ENCODE measurements at places on chromosomes 16 and 17.

GRCh38 chr16:68685685-68686478 is 40.8 kb downstream of the CDH3 start:
- DNase-seq = no peak

DNA sequence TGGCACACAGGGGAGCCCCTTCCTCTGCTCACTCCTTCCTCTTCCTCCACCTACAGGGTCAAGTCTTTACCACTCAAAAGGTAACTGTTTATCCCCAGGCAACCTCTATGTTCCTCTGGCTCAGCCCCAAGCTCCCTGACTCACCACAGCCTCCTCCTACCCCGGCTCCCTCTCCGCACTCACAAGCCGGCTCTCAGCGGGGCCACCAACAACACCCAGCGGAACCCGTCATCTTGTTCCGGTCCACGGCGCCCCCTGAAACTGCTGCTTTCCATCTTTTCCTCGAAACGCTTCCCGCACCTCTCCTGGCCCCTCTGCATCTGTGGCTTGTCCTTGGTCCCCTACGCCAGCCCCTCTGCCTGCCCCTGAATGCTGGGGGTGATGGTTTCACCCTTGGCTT is 58.4 kb downstream of the NXN start:
- DNase-seq = no peak

- no peak for DNase-seq
These were observed 11.7 kb upstream of the C16orf95 start for GRCh38 chr16:87328846-87329245.

DNA sequence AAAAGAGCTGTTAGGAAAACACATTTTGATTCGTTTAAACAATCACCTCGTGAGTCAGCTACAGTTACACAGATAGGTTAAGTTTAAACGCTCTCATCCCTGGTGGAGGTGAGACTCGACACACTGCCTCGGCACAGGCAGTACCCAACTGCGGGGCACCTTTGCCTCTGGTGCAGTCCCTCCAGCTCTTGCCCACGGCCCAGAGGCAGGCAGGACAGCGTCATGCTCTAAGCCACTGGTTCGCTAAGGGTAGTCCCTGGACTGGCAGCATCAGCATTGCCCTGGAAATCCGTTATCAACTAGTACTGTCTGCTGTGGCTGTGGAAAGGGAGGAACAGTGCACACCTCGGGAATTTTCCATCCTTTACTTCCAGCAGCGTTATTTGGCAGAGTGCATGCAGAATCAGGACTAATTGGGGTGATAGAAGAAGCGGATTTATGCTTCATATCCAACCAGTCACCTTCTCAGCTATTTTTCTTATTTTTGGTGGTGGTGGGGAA is 3.7 kb upstream of the PIK3R6 start:
- DNase-seq = no peak

DNA sequence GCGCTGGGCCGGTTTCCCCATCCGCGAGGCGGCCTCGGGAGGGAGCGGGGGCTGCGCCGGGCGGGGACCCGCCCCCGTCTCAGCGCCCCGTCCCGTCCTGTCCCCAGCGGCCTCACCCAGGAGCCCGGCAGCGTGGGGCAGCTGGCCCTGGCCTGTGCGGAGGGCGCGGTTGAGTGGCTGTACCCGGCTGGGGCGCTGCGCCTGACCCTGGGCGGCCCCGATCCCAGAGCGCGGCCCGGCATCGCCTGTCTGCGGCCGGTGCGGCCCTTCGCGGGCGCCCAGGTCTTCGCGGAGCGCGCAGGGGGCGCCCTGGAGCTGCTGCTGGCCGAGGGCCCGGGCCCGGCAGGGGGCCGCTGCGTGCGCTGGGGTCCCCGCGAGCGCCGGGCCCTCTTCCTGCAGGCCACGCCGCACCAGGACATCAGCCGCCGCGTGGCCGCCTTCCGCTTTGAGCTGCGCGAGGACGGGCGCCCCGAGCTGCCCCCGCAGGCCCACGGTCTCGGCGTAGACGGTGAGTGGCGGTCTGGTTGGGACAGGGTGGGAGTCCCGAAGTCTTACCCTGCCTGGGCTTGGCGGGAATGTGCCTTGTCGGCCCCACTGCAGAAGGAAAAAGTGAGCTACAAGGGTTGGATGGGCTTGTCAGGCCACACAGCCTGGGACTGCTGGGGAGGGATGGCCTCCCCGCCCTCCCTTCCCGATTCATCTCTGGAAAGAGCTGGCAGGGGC is 720 bp downstream of the METRN start:
- DNase-seq = no peak

GRCh38 chr17:16928406-16929034 is 43.4 kb downstream of the TNFRSF13B start:
- no peak for DNase-seq

- DNase-seq = no peak
These were observed 72.8 kb downstream of the SOCS1 start for GRCh38 chr16:11183035-11183812.

DNA sequence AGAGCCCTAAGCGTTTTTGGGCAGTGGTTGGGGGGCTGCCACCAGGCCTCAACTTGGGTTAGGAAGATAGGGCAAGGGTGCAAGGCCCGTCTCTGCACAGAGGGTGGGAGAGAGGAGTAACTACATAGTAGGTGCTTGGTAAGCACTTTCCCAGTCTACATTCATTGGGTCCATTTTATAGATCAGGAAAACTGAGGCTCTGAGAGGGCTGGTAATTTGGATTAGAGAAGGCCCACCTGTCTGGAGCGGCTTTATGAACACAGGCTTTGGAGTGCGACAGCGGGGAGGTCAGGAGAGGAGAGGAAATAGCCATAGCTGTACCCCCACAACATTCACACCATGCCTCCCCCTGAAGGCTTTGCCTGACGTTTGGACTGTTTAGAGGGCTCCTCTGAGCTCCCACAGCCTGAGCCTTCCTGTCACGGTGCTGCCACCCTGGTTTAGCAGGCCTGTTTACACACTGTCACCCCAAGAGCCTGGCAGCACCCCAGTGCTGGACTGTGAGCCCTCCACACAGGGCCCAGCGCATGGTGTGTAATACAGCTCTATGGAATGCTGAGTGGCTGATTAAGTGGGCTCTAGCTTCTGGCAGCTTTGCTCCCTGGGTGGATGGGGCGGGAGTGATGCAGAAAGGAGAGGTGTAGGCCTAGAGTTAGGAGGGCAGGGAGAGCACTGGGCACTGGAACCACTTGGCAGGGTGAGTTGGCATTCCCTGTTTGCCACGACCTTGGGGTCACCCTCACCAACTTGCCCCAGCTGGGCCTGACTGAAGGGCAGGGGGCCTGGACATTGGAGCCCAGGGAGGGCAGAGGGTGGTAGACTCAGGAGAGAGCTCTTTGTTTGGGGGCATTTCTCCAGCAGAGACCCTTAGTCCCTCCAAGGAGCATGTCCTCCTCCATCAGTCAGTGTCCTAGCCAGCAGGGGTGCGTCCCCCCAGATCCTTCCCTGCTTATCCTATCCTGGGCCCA is 73.7 kb downstream of the RAI1 start:
- no peak for DNase-seq

GRCh38 chr17:62178579-62178978 is 113.5 kb upstream of the MED13 start:
- no peak for DNase-seq

- no peak for DNase-seq
These were observed 54.7 kb upstream of the FOXF1 start for GRCh38 chr16:86455640-86456039.

GRCh38 chr17:19769946-19770652 is 22.0 kb upstream of the ALDH3A1 start:
- DNase-seq = no peak

DNA sequence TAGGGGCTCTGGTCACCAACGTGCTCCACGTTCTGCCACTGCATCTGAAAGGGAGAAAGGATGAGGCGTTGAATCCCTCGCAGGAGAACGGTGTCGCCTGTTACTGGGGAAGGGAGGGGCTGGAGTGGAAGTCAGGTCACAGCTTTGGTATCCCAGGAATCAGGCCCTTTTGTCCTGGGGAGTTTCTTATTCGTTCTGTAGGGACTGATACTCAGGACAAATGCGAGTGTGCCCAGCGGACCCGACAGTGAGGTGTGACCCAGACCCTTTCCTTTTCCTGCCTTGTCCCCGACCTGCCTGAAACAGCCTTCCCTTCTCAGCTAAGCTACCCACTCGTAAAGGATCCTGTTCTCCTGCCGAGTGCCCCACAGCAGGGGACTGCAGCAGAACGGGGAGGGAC is 177.5 kb downstream of the VPS53 start:
- no peak for DNase-seq

DNA sequence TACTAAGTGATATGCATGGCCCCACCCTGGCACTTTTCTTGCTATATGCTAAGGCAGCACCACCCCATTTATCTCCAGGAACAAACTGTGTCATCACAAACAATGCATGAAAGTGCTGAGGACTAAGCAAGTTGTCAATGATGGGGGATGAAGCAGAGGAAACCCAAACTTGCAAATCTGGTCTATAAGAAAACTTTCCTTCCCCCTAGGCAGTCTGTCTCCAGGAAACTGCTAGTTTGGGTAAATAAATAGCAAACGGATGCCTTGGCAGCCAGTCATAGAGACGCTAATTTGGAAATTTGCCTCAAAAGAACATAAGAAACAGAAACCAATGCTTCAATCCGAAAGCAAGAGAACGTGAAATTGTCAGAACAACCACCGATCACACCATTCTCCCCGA is 5.6 kb upstream of the HSBP1 start:
- no peak for DNase-seq

DNA sequence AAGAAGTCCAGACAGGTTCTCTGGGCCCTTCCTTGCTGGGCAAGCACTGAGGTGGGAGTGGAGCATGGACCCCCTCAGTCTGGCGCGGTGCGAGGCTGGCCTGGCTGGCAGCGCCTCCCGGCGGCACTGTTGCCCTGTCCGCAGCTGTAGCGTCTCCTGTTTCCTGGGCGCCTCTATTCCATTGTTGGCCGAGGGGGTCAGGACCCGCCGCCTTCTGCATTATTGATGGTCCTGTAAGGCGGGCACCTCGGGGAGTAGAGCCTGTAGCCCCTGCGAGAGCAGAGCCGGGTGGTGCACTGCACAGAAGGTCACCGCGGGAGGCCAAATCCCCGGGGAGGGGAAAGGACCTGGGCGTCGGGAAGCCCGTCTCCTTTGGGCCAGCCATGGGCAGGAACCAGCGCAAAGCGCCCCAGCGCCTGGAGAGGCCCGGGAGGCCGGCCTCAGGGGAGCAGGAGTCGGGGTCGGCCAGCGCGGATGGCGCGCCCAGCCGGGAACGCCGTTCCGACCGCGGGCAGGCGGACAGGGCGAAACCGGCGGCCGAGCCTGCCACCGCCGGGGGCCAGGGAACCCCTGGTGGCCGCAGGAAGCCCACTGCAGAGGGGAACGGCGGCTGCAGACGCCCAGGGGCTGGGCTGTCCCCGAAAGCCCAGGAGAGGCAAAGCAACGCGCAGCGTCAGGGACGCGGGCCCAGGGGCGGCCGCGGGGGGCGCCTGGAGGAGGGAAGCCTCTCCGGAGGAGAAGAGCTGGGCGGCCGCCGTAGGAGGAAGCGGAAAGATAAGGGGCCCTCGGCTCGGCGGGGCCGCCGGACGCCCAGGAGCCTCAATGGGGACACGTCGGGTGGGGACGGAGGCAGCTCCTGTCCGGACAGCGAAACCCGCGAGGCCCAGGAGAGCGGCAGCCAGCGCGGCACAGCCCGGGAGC is at the start of gene MYO15B:
Gene MYO15B (plus strand): TSS at position 126 of the 921 bp plus-strand sequence. CDS start 258 bp downstream, at position 384.
- peak; percentile 36 for DNase-seq

- DNase-seq = no peak
These were observed 13.7 kb upstream of the TMEM132E start for GRCh38 chr17:34565713-34566112.

DNA sequence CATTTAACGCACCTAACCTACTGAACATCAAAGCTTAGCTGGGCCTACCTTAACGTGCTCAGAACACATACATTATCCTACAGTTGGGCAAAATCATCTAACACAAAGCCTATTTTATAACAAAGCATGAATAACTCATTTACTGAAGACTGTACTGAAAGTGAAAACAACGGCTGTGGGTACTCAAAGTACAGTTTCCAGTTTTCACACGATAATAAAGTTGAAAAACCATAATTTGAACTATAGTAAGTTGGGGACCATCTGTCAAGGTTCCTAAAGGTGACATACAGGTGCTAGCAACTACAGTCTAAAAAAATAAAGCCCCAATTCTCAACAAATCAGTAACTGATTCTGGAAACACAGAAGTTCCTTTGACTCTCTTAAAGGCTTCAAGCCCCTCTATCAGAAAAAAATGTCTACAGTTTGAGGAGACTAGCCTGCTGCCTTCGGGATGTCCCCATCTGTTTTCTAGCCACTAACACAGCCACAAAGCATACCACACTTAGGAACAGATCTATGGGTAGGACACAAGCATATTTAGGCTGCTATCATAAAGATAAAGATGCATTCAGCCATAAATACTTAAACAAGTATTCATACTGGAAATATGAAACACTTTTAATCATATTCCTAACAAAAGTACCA is 71.3 kb downstream of the KANSL1 start:
- no peak for DNase-seq

GRCh38 chr17:58204796-58205195 is 12.3 kb downstream of the EPX start:
- no peak for DNase-seq

DNA sequence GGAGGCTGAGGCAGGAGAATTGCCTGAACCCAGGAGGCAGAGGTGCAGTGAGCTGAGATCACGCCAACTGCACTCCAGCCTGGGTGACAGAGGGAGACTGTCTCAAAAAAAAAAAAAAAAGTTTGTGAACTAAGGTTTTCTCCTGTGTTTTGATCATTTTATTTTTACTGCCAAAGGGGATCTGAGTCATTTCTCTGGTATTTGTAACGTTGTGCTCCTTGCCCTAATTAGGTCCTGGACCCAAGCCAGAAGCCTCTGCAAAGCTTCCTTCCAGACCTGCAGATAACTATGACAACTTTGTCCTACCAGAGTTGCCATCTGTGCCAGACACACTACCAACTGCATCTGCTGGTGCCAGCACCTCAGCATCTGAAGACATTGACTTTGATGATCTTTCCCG is 32.1 kb downstream of the IST1 start:
- DNase-seq = no peak

GRCh38 chr16:58027161-58027915 is 1.8 kb downstream of the MMP15 start:
- no peak for DNase-seq

DNA sequence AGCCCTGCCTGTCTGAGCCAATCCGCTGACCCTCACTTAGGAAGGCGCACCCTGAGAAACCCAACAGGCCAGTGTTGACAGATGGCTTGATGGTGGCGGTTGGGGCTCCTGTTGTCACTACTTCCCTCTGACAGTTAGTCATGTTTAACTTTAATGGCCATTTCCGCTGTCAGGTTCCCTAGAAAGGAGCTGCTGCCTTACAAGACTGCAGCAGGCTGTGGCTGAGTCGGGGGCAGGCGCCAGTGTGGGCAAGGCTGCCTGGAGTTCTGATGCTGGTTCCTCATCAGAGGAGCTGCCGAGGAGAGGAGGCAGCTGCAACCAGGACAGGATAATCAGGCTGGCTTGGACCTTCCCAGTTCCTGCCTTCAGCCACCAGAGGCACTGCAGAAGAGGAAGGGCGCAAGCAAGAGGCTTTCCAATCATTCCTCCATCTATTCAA is 223.2 kb upstream of the DYNLRB2 start:
- DNase-seq = no peak

GRCh38 chr16:89949756-89950155 is 1.2 kb downstream of the DEF8 start:
- DNase-seq = no peak

GRCh38 chr16:9212621-9213020 is 121.2 kb downstream of the HAPSTR1 start:
- DNase-seq = no peak

Data from activated CD8-positive, alpha-beta memory T cell treated with anti-CD3 and anti-CD28 coated beads for 48 hours (primary cell).